ENCODE measurements at places on chromosomes 1 and 21.

GRCh38 chr1:228411548-228412430 is 4.9 kb downstream of the TRIM17 start:
- DNase-seq = no peak

GRCh38 chr1:6500544-6501278 is 9.2 kb upstream of the PLEKHG5 start:
- no peak for DNase-seq

- no peak for DNase-seq
These were observed 51.6 kb downstream of the IRF2BP2 start for GRCh38 chr1:234558330-234558836.

DNA sequence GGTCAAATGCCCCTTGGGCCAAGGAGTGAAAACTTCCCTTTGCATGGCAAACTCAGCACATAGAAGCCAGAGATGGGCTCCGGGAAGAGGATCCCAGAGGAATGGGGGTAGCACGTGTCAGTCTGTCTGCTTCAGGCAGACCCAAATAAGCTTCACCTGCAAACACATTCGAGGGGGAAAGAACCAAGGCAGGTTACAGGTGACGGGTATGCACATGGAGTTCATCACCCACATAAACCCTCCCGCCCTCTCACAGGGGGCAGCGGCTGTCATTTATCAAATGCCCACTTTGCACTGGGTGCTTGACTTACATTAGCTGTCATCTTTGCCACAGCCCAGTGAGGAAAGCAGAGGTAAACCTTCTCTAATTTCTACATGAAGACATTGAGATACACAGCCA is 73.0 kb upstream of the TLR5 start:
- DNase-seq = no peak

DNA sequence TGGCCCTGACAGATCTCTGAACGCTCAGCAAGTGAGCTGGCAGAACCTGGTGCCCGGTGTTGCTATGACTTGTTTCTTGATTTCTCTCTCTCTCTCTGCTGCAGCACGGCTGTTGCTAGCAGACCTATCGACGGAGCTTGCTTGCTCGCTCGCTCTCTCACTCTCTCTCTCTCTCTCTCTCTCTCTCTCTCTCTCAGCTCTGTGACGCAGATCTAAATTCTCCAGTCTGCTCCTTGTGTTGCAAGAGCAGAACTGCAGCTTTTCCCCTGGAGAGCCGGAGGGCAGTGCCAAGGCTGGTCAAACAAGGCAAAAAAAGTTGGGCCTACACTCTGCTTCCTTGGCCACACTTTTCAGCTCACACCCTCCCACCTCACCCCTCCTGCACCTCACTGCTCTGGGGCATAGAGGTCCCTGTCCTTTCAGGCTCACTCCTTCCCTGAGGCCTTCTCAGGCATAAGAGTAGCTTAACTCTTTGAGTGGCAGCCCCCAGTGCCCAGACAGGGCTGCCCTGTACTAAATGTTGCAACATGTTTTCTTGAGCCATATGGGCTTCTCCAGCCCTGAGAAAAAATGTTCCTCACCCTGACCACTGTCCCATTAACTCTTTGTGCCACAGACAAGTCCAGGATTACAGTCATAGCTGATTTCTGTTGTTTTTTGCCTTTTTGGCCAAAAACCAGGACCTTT is 72.2 kb downstream of the CD46 start:
- peak; percentile 83 for DNase-seq

DNA sequence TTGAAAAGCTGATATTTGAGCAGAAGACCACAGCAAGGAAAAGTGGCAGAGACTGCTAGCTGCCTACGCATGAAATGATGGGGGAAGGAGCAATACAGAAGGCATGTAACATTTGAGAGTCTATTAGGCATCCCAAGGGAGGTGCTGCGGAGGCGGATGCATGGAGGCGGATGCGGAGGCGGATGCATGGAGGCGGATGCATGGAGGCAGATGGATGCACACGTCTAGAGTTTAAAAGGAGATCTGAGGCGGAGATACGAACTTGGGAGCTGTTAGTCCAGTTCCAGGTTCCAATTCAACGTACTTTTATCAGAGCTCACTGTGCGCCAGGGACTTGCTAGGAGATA is 744 bp upstream of the DDX20 start:
- no peak for DNase-seq

GRCh38 chr1:111249960-111250359 is 22.4 kb downstream of the CHI3L2 start:
- DNase-seq = no peak
